Stimulated activated CD4-positive, alpha-beta T cell treated with anti-CD3 and anti-CD28 coated beads, Interleukin-15, amount 100 ng/mL, for 1 hour (primary cell): ENCODE measurements at places on chromosomes 4 and X.

DNA sequence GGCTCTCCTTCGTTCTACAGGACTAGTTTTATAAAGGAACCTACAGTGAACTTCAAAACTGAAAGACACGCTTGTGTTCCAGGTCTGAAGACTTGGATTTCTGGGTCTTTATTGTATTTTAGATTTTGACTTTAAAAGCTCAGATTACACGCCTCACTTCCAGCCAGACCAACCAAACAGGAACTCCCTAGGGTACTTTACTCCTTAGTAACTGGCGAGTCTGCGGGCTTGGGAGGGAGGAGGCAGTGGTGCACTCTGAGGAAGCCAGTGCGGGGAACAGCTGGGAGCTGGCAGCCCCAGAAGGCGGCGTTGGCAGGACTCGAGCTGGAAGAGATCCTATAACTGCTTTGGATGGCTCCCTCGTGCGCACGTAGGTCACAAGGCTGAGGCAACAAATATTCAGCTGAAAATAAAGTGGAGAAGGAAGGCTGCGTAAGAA lies 391 bp upstream of the PHKA1 start:
- DNase-seq, result no peak

DNA sequence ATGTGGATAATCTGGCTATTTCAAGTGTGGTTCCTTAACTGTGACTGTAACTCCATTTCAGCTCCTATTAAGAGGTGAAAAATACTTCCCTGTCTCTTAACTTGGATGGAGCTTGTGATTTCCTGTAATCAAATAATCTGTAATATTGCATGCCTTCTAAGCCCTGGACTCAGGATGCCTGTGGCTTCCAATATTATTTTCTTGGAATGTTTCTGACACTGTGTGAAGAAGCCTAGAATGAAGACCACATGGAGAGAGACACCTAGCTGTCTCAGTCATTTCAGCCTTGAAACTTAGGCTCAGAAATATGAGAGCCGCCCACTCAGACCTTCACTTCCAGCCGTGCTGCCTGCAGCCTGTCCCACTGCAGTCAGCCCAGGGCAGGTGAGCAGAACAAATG lies 544.3 kb downstream of the TRIML1 start:
- no peak for DNase-seq

DNA sequence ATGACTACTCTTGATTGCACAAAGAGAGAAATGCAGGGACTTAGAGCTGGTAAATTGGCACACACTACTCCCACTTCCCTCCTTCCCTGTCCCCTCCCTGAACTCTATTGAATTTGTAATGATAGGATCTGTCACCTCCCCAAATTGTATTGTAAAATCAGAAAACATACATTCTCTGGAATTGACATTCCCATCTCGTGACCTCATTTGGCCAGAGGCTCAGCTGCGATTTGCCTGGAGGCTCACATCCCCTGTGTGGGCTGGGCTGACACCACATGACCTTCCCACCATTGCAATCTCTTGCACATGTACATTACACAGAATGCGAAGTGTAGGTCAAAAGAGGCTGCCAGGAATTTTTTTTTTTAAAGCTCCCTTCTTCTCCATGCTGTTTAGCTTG lies 172.1 kb downstream of the MID1IP1 start:
- DNase-seq, result no peak

DNA sequence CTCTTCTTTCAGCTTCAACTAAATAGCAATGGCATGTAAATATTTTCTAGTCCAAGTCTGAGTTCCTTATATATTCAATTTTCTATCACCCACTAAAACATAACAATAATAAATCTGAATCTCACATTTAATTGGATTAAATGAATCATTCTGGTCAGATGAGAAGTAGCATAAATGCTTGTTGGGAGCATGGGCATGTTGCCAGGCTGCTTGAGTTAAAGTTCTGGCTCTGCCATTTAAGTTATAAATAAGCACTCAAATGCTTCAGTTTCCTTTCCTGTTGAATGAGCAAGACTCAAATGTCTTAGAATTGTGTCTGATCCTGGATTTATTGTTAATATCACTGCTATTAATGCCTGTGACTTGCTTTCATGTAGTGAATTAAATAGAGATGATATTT lies 496.3 kb downstream of the STPG2 start:
- no peak for DNase-seq

DNA sequence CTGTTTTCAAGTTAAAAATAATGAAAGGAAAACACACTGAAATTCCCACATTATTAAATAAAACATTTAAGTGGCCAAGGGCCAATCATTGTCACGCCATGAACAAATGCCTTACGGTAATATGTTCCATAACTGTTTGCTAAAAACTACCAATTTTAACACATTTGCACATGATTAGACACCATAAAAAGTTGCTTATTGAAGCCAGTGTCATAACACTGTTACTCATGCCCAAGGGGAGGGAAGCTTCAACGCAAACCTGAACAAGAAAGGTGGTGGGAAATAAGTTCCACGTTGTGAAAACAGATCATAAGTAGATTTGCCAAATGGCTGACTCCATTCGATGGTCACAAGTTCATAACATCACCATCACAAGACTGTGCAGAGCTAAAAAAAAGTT lies 739.3 kb upstream of the FAM241A start:
- DNase-seq, result no peak

DNA sequence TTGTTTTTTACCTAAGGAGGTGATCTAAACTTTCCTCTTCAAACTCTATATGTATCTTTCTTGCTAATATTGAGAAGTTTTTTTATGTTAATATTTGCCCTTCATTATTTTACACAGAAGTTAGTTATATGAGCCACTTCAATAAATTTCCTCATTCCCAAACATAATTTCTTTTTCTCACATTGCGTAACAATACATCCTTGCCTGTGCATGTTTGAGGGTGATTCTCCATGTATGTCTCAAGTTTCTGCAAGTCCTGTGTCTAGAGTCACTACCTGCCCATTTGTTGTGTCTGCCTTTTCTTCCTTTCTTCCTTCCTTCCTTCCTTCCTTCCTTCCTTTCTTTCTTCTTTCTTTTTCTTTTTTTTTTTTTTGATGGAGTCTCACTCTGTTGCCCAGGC lies 2057.9 kb downstream of the PCDH7 start:
- no peak for DNase-seq

- DNase-seq, result no peak
These were observed 415.4 kb downstream of the SPRY1 start for GRCh38 chr4:123812066-123812390.

- no peak for DNase-seq
These were observed 94.7 kb upstream of the PUDP start for GRCh38 chrX:7242613-7243012.

DNA sequence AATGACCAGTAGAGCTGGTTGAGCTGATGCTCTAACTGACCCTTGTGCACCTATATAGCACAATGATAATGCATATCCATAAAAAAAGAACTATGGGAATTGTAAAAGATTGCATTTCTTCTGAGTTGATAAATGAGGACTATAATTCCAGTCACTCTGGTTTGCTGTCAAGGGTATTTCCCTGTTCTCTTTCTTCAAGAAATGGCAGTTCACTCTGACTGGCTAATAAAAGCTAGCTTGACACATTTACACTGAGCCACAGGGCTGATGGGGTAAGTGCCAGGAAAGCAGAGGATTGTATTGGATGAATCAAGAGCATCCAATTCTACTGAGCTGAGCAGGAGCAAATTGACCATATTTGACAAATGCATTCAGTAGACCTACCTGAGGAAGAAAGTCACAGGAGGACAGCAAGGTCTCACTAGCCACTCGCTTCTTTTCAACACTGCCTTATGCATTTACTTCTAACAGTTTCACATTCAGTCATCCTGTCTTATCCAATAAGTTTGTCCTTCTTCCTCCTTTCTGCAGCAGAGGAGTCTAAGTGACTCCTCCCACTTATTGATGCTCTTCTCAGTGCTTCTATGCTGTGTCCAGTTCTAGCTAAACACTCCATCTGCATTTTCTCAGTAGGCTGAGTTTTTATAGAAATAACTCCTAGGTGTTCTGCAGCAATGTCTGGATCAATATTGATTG lies 43.0 kb downstream of the RBMX2 start:
- no peak for DNase-seq
